ENCODE measurements at places on chromosomes 11 and 22. TPM values are rescaled to one million over a fixed set of nuclear protein-coding genes. Genes with fewer than 3 reads are reported as not detected.

GAL gene
- total RNA-seq = 4.8 TPM

RAB38 gene
- total RNA-seq = 2.9 TPM

ABTB2 gene
- 9.6 TPM for total RNA-seq

MS4A3 gene
- not detected for total RNA-seq

CNTN5 gene
- not detected for total RNA-seq
